Head of caudate nucleus (tissue), 42 donors: ENCODE measurements at places on chromosomes 7 and 10.

- DNase-seq: no peak
Observed at GRCh38 chr10:1116051-1116450, 59.9 kb downstream of the WDR37 start.

GRCh38 chr10:96706331-96706853, 13.9 kb downstream of the PIK3AP1 start:
- no peak for DNase-seq

GRCh38 chr7:79452032-79452494, 1.4 kb downstream of the MAGI2 start:
- DNase-seq: peak; percentile 91

DNA sequence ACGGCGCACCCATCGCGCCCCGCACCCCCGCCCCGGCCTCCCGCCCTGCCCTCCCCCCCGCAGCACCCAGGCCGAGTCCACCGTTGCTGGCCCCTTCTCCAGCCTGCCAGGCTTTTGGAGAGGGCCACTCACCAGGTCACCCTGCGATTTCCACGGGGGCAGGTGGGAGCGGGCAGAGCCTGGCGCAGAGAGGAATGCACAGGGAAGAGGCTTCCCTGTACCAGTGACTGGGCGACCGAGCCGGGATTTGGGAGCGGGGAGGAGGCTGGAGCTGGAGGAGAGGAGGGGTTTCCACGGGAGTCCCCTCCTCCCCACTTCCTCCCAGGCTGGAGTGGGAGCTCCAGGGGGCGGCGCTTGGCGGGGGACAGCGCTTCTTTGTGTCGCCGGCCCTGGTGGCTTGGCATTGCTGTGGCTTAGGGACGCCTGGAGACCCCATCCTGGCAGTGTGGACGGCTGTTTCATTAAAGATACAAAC, 19.3 kb downstream of the TCAF1 start:
- peak; percentile 72 for DNase-seq

DNA sequence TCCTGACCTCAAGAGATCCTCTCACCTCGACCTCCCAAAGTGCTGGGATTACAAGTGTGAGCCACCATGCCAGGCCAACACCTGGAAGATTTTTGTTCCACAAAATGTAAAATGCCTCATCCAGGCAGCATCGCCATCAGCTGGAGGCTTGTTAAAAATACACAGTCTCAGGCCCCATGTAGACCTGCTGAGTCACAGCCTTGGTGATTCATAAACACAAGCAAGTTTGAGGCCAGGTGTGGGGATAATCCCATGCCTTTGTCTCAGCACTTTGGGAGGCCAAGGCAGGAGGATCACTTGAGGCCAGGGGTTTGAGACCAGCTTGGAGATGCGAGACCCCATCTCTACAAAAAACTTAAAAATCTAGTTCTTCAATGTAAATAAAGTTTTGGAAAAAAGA, 49.1 kb upstream of the FOXK1 start:
- DNase-seq: no peak

- DNase-seq: no peak
Observed at GRCh38 chr10:82056391-82056790, 181.4 kb downstream of the NRG3 start.

GRCh38 chr10:16986082-16986405, 143.6 kb downstream of the CUBN start:
- DNase-seq: peak; percentile 53

DNA sequence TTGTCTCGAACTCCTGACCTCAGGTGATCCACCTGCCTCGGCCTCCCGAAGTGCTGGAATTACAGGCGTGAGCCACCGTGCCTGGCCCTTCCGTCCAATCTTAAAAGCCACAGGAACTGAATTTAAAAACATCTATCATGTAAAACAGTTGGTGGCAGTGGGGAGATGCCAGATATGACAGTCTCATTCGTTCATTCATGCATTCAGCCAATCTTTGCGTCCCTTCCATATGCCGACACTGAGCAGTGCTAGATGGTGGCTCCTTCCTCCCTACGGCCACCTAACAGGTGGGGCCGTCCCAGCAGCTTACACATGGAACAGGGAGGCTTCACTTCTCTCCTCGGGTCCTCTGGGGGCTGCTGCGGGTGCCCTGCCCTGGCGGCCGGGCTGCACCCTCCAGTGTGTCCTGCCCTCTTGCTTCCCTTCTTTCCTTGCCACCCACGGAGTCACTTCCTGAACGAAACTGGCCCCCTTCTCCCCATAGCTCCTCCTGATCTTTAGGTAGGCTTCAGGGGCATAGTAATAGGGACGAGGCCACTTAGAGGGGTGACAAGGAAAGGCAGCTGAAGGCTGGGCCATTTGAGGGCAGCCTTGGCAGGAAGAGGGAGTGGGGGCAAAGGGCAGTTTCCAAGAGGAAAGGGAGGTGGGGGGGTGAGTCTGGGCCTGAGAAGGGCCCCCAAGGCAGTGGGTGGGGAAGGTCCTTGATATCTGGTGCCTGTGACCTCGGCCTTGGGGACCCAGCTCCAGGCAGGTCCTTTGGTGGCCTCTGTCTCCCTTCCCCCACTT, 53.8 kb downstream of the PROSER2 start:
- no peak for DNase-seq

DNA sequence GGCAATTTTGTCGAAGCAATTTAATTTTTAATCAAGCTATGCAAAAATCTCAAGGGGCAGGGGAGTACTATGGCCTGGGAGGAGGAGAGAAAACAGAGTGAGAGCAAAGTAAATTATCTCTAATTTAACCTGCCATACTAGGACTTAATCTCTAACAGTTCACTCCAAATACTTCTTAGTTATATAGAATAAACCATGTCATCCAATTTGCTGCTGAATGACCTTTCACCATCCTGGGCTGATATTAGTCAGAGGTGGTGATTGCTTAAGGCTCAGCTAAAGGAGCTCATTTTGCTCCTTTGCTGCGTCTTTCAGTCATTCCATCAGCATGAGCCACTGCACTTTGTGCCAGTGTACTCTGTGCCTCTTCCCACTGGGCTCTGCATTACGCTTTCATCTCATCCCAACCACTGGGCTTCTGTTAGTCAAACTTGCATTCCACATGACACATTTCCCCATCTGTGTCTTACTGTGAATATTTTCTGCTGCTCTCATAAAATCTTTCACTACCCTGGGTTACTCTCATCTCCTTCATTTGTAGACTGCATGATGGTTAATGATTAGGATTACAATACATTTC, 84.3 kb downstream of the CD36 start:
- DNase-seq: no peak

DNA sequence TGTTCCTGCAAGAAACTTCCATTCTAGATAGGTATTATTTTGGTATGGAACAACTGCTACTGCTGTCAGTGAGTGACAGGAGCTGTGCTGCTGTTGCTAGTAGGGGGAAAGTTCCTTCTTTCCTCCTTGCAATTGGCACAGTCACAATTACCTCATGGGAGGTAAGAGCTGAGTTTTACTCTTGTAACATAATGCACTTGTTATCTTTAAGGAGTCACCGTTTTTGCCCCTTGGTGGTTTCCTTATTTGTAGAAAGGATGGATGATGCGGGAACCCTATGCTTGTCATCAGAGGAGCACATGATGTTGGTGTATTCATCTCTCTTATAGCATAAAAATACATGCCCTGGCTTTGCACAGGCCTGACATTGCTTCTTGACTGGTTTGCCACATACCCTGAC, 234.7 kb upstream of the NPY start:
- DNase-seq: no peak

DNA sequence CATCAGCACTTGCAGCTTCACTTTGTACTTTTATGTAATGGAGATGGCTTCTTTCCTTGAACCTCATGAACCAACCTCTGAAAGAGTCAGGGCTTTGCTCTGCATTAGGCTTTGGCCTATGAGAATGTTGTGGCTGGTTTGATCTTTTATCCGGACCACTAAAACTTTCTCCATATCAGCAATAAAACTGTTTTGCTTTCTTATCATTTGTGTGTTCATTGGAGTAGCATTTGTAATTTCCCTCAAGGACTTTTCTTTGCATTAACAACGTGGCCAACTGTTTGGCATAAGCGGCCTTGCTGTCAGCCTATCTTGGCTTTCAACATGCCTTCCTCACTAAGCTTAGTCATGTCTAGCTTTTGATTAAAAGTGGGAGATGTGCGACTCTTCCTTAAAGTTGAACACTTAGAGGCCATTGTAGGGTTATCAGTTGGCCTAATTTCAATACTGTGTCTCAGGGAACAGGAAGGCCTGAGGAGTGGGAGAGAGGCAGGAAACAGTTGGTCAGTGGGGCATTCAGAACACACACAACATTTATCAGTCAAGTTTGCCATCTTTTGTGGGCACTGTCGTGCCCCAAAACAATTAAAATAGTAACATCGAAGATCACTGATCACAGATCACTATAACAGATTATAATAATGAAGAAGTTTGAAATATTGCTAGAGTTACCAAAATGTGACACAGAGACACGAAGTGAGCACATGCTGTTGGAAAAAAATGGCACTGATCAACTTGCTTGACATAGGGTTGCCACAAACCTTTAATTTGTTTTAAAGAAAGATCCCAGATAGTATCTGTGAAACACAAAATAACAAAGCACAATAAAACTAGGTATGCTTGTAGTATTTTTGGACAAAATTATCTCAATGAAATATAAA, 64.7 kb downstream of the NRF1 start:
- no peak for DNase-seq

GRCh38 chr7:135946289-135947055, 30.7 kb downstream of the MTPN start:
- DNase-seq: no peak

DNA sequence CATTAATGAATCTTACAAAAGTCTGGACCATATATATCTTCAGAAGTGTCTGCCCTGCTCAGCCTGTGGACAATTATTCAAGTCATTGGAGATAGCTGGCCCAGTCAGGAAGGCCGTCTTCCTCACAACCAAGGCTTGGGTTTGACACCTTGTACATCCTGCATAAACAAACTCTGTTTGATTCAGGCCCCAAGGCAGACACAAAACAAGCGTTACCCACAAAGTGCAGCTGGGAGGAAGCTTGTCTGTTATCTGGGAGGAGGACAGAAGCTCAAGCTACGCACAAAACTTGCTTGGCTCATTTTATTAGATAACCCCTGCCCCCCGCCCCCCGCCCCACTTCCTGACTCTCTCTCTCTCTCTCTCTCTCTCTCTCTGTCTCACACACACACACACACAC, 166.9 kb upstream of the WDR11 start:
- DNase-seq: no peak

GRCh38 chr10:33258967-33259366, 75.5 kb downstream of the NRP1 start:
- no peak for DNase-seq

GRCh38 chr10:88990384-88991160, at the start of gene FAS:
Gene FAS, plus strand, starts transcription at chr10:88990798. Its CDS starts 79 bp downstream, at chr10:88990877.
- peak; percentile 56 for DNase-seq

DNA sequence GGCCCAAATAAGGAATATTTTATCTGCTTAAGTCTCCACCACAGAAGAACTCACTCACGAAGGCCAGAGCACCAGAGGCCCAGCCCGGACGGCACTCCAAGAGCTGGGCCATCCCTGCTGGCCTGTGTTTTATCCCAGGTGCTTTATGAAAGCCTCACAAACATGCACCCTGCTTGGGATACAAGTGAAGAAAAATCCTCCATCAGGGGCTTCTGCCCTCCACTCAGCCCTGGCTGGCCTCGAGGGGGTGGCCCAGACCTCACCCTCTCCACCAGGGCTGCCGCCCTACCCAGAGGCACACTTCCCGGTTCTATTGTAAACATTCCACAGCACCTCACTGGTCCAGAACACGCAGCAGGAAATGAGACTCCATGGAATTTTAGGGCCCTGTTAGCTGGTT, 19.8 kb upstream of the DNAAF5 start:
- DNase-seq: no peak

GRCh38 chr10:58570307-58570723, 57.6 kb downstream of the BICC1 start:
- no peak for DNase-seq

GRCh38 chr10:10211409-10211808, 806.3 kb upstream of the CELF2 start:
- DNase-seq: no peak

GRCh38 chr7:85167636-85168035, 19.2 kb downstream of the SEMA3D start:
- no peak for DNase-seq
